ENCODE measurements at places on chromosomes 12 and 14.

- peaks cover 9% of the 10 kb centered on the region for H3K27me3 ChIP-seq
- DNase-seq, result peak; percentile 27
- no peaks in the 10 kb centered on the region for H3K4me1 ChIP-seq
- no peak overlapping the region for H3K4me3 ChIP-seq
- H3K36me3 ChIP-seq, result no peaks in the 10 kb centered on the region
These were observed 33.5 kb downstream of the TSHR start for GRCh38 chr14:80988735-80989429.

GRCh38 chr14:66910311-66910840 lies 278.9 kb upstream of the GARIN2 start:
- H3K4me3 ChIP-seq, result no peak overlapping the region
- no peaks in the 10 kb centered on the region for H3K4me1 ChIP-seq
- DNase-seq, result no peak
- no peak overlapping the region for H3K27ac ChIP-seq
- no peaks in the 10 kb centered on the region for H3K27me3 ChIP-seq

DNA sequence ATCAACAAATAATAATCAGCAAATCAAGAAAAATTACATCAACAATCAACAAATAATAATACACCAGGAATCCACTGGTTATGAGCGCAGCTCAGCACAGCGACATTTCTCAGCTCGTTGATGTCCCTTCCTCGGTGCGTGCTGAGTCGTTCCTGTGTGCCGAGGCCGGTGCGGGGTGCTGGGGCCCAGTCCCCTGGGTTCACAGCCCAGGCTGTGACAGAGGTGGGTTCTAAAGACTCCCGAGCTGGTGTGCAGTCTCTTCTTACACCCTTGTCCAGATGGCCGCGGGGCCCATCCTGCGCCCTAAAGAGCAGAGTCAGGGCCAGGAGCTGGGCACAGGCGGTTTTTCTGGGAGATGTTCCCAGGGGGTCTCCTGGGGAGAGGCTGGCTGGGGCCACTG lies 26.9 kb upstream of the TRAF3 start:
- no peaks in the 10 kb centered on the region for H3K36me3 ChIP-seq
- no peaks in the 10 kb centered on the region for H3K27me3 ChIP-seq
- H3K27ac ChIP-seq, result no peak overlapping the region
- no peaks in the 10 kb centered on the region for H3K4me1 ChIP-seq
- H3K4me3 ChIP-seq, result no peak overlapping the region

- H3K4me3 ChIP-seq, result peak overlapping the region; percentile 80
- peak; percentile 43 for DNase-seq
- H3K27ac ChIP-seq, result peak overlapping the region; percentile 90
These were observed 1.3 kb downstream of the RASSF3 start for GRCh38 chr12:64611341-64612284.

DNA sequence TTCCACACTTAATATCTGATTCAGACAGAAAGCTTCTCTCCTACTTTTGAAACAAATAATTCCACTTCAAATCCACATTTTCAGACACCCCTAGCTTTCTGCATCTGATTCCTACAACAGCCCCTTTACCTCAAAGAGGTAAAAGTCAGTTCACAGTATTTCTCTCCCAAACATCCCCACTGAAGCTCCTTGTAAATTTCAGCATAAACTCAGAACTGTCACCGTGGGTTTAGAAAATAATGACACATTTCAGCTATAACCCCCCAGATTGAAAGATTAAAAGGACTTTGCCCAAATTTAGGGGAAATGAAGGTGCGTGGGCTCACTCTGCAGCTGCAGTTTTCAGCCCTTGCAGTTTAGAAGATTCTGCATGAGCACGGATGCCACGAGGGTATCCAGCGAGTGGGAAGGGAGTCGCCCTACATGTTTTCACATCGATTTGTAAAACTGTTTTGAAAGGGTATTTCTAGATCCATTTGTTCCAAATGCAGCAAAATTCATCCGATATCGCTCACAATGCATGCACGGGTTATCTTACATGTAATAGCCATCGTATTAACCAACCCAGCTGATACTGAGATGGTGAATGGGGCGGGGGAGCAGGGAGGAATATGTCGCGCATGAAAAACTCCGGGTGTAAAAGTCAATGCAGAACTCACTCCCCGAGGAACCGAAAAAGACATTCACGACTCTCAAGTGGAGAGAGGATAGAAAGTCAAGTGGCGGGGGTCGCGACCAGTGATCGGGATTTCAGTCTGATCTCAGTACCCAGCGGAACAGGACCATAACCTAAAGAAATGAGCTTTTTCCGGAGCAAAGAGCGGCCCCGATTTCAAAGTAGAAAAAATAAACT lies 5.0 kb upstream of the CCND2 start:
- H3K27me3 ChIP-seq, result no peaks in the 10 kb centered on the region
- peaks cover 2% of the 10 kb centered on the region for H3K36me3 ChIP-seq
- peak overlapping the region; percentile 100 for H3K27ac ChIP-seq
- peak; percentile 55 for DNase-seq
- peak overlapping the region; percentile 95 for H3K4me3 ChIP-seq

DNA sequence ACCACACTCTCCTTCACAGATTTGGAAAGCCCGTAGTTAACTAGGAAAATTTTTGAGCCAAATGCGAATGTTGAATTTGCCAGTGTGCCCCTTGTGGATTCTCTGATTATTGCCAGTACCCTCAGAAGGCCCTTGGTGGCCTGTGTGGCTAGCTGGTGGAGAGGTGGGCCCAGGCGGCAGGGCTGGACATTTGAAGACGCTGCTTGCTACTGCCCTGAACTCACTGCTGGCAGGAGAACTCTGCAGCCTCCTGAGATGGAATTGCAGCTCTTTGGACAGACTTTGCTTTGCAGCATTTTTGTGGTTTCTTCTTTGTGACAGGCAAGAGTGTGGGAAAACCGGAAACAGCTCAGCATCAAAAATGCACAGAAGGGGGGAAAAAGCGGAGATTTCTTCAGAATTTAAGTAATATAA lies 97.6 kb downstream of the TGFB3 start:
- H3K4me3 ChIP-seq, result no peak overlapping the region
- H3K27ac ChIP-seq, result no peak overlapping the region
- H3K27me3 ChIP-seq, result no peaks in the 10 kb centered on the region
- peaks cover 25% of the 10 kb centered on the region for H3K36me3 ChIP-seq
- H3K4me1 ChIP-seq, result peaks cover 7% of the 10 kb centered on the region

GRCh38 chr14:88933191-88933590 lies 108.7 kb downstream of the TTC8 start:
- H3K4me1 ChIP-seq, result no peaks in the 10 kb centered on the region
- H3K4me3 ChIP-seq, result no peak overlapping the region
- H3K27ac ChIP-seq, result no peak overlapping the region
- DNase-seq, result no peak
- H3K27me3 ChIP-seq, result peaks cover 20% of the 10 kb centered on the region

GRCh38 chr14:94499673-94500072 lies 9.6 kb downstream of the SERPINA12 start:
- no peaks in the 10 kb centered on the region for H3K4me1 ChIP-seq

GRCh38 chr12:164207-164606 lies 49.8 kb downstream of the SLC6A12 start:
- no peak overlapping the region for H3K27ac ChIP-seq
- peaks cover 6% of the 10 kb centered on the region for H3K4me1 ChIP-seq
- no peak for DNase-seq

DNA sequence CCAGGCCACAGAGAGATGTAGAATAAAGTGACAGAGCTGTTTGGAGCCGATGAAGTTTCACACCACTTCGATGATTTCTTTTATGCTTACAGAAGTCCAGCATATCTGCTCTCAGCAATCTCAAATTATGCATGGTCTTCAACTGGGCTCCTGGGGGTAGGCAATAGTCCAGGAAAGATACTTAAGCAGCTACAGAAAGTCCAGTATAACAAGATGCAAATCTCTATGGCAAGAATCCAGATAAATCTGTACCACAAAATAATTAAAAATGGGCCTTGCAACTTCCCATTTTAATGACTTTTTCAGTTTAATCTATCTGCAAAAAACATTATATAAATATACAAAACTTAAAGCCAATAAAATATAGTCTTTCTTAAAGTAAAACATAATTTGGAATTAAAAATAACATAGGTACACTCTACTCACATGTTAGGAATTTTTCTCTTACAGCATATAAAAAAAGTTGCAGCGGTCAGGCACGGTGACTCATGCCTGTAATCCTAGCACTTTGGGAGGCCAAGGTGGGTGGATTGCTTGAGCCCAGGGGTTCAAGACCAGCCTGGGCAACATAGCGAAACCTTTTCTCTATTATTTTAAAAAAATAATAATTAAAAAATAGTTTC lies 20.5 kb upstream of the RAD51AP1 start:
- H3K27me3 ChIP-seq, result no peaks in the 10 kb centered on the region
- no peak overlapping the region for H3K4me3 ChIP-seq
- DNase-seq, result no peak
- H3K36me3 ChIP-seq, result peaks cover 31% of the 10 kb centered on the region
- no peaks in the 10 kb centered on the region for H3K4me1 ChIP-seq
- H3K27ac ChIP-seq, result no peak overlapping the region

- H3K27me3 ChIP-seq, result peaks cover 4% of the 10 kb centered on the region
- no peak overlapping the region for H3K27ac ChIP-seq
- no peak for DNase-seq
These were observed 45.9 kb upstream of the SLC24A4 start for GRCh38 chr14:92277031-92277430.

- no peak overlapping the region for H3K4me3 ChIP-seq
- no peak for DNase-seq
- H3K4me1 ChIP-seq, result peaks cover 46% of the 10 kb centered on the region
- no peak overlapping the region for H3K27ac ChIP-seq
These were observed 5.2 kb upstream of the ASB2 start for GRCh38 chr14:93981316-93982229.

DNA sequence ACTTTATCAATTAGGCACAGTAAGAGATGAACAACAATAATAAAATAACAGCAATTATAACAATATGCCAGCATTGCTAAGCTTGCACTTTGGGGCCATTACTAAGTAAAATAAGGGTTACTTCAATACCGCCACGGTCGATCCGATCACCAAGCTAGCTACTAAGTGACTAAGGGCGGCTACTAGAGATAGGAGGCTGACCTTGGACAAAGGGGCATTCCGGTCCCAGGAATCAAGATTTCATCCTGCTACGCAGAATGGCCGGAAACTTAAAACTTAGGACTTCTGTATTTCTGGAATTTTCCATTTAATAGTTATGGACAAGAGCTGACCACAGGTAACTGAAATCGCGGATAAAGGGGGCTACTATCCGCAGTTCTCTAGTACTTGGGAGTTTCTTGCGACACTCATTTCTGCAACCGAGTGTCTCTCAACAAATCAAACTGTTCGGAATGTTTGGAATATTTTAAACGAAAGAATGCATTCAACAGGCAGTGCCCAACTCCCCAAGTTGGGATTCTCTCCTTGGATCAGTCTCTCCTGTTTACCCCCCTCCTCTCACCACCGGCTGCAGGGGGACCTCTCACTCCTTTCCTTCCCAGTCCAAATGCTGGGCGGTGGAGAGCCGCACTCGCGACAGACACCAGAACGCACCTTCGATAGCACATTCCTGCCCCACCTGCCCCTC lies 650 bp downstream of the HEBP1 start:
- H3K4me3 ChIP-seq, result peak overlapping the region; percentile 86
- peaks cover 28% of the 10 kb centered on the region for H3K4me1 ChIP-seq
- H3K27ac ChIP-seq, result peak overlapping the region; percentile 67
- no peaks in the 10 kb centered on the region for H3K36me3 ChIP-seq
- peaks cover 6% of the 10 kb centered on the region for H3K27me3 ChIP-seq

DNA sequence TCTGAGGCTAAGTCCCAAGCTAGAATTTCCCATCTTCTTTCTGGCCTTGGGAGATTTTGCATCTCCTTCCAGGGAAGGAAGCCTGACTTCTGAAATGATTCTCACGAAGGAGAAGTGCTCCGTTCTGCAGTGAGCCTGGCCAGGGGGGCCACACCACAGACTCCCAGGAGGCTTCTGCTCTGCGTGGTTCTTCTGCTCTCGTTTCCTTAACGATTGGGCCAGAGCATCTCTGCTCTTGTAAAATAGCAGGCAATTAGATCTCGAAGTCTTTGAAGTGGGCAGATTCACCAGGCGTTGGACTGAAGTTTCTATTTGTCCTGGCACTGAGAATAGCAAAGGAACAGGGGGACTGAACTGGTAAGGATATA lies 6.7 kb upstream of the BATF start:
- no peaks in the 10 kb centered on the region for H3K27me3 ChIP-seq
- DNase-seq, result no peak
- peak overlapping the region; percentile 72 for H3K4me3 ChIP-seq
- peaks cover 11% of the 10 kb centered on the region for H3K36me3 ChIP-seq
- H3K4me1 ChIP-seq, result peaks cover 58% of the 10 kb centered on the region

DNA sequence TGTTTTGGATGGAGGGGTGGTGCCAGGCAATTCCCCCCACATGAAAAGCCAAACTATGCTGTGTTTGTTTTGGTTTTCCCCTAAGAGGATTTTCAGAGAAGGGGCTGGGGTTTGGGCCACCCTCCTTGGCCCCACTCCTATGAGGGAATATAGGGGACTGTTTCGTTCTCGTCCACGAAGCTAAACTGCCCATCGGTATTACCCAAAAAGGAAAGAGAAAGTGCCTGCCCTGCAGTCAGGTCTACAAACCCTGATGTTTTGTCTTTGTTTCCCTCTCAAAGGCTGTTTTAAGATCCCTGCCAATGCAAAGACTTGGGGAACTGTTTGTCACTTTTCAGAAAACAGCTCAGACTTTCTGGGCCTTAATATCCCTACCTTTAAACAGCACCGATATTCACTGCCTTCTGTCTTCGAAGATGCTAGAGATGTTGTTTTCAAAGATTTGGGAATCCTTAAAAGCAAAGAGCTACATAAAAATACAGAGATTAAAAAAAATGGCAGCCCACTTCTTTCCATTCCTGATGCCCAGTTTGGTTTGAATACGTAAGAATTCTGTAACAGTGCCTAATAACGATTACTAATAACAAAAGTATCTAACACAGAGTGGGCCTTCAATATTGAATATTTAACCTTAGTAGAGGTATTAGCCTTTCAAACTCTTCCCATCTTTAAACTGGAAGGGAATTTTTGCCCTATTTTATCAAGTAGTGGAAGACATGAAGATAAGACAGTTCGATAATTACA lies 518.4 kb downstream of the MED13L start:
- peaks cover 9% of the 10 kb centered on the region for H3K27me3 ChIP-seq
- no peak overlapping the region for H3K4me3 ChIP-seq
- H3K4me1 ChIP-seq, result no peaks in the 10 kb centered on the region
- DNase-seq, result no peak
- no peak overlapping the region for H3K27ac ChIP-seq
- no peaks in the 10 kb centered on the region for H3K36me3 ChIP-seq

DNA sequence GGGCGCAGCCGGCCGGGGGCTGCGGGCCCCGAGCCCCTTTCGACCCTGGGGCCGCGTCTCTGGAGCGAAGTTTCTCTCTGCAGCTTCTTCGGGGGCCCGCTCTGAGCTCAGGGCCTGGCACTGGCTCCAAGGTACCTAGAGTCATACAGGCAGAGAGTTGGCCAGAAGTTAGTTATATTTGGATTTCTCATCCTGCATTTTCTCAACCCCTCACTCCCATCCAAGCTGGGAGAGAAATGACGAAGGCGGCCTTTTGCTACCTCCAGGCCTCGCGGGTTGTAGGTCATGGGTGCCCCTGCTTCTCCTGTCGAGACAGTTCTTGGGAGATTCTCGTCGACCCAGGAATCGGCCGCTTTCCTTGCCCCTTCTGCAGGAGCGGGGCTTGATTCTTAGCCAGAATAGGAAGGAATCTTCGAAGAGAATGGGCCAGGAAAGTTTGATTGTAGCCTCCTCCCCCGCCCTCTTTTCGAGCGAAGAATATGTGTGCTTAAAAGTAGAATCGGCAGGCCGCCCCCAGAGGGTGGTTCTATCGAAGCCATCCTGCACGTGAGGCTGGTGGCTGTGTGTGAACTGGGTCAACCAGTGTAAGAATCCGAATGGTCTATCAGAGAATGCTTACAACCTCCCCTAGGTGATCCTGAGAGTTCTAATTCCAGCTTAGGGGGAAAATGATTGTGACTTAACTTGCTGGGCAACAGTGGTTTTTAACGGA lies 785 bp downstream of the MLEC start:
- H3K4me1 ChIP-seq, result peaks cover 54% of the 10 kb centered on the region
- peak; percentile 66 for DNase-seq
- peak overlapping the region; percentile 78 for H3K27ac ChIP-seq
- H3K36me3 ChIP-seq, result peaks cover 13% of the 10 kb centered on the region
